ENCODE measurements at places on chromosomes 6 and 20. TPM values are rescaled to one million over a fixed set of nuclear protein-coding genes. Genes with fewer than 3 reads are reported as not detected.

The SAPCD1 gene
- 6.3 TPM for polyA plus RNA-seq

The TNF gene
- not detected for polyA plus RNA-seq

GRCh38 chr20:42267793-42268384, 649.7 kb upstream of the CHD6 start:
- no peak for DNase-seq
- no peaks in the 10 kb centered on the region for H3K4me1 ChIP-seq
- H3K27ac ChIP-seq: no peak overlapping the region
- no peaks in the 10 kb centered on the region for H3K27me3 ChIP-seq

DNA sequence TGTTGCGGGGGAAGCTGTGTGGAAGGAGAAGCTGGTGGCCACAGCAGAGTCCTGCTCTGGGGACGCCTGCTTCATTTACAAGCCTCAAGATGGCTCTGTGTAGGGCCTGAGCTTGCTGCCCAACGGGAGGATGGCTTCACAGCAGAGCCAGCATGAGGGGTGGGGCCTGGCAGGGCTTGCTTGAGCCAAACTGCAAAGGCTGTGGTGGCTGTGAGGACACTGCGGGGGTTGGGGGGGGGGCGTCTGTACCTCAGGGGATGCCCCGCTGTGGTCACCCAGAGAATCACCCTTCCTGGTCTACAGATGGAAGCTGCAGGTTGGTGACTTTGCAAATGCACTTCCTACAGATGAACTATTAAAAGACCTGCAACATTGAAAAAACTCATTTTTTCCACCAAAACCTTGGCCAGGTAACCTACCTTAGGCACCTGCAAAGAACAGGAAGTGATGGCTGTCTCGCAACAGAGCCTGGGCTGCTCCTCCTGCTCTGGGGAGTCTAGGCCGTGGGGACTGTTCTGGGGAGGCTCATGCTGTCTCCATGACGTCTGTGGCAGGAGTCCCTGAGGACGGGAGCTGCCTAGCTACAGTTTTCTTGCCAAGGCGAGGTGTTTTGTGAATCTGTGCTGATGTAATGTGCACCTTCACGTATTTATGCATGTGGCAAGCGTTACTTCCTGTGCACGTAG, 7.3 kb downstream of the NPBWR2 start:
- no peak overlapping the region for H3K4me3 ChIP-seq
- peaks cover 2% of the 10 kb centered on the region for H3K4me1 ChIP-seq
- no peaks in the 10 kb centered on the region for H3K36me3 ChIP-seq
- no peak overlapping the region for H3K27ac ChIP-seq
- H3K27me3 ChIP-seq: no peaks in the 10 kb centered on the region

- no peaks in the 10 kb centered on the region for H3K36me3 ChIP-seq
- H3K4me3 ChIP-seq: no peak overlapping the region
- no peak for DNase-seq
- no peaks in the 10 kb centered on the region for H3K4me1 ChIP-seq
These were observed 58.0 kb upstream of the FRMD1 start for GRCh38 chr6:168137024-168137423.

DNA sequence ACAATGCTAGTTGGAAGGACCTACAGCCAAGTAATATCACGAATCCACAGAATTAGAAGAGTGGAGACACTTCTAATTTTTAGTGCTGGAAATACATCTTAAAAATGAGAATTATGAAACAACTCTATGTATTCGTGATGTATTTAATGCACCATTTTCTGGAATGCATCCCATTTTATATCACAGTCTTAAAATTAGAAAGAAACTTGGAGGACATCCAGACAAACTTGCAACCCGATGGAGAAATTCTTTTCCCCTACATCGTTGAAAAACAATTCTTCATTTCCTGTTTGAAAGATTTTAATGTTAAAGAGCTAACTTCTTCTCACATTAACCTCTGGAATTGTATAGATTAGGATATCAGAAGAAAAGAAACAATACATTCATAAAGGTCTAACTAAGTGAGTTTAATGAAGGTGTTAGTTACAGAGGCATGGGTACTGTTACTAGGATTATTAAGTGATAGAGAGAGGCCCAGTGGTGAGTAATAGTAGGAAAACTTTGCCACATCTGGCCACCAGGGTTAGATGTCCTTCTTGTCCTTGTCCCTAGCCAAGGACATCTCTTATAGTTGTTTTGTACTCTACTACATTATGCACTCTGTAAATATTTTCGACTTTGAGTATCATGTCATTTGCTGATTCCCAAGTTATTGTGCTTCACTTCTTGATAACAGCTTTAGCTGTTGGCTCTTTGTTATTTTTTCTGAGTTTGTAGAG, 502.4 kb upstream of the PTCHD4 start:
- H3K27me3 ChIP-seq: no peaks in the 10 kb centered on the region
- DNase-seq: no peak
- H3K4me3 ChIP-seq: no peak overlapping the region
- H3K36me3 ChIP-seq: no peaks in the 10 kb centered on the region
- no peaks in the 10 kb centered on the region for H3K4me1 ChIP-seq

- no peaks in the 10 kb centered on the region for H3K36me3 ChIP-seq
- no peak overlapping the region for H3K4me3 ChIP-seq
- DNase-seq: no peak
These were observed 13.0 kb downstream of the FOXQ1 start for GRCh38 chr6:1324936-1325335.

DNA sequence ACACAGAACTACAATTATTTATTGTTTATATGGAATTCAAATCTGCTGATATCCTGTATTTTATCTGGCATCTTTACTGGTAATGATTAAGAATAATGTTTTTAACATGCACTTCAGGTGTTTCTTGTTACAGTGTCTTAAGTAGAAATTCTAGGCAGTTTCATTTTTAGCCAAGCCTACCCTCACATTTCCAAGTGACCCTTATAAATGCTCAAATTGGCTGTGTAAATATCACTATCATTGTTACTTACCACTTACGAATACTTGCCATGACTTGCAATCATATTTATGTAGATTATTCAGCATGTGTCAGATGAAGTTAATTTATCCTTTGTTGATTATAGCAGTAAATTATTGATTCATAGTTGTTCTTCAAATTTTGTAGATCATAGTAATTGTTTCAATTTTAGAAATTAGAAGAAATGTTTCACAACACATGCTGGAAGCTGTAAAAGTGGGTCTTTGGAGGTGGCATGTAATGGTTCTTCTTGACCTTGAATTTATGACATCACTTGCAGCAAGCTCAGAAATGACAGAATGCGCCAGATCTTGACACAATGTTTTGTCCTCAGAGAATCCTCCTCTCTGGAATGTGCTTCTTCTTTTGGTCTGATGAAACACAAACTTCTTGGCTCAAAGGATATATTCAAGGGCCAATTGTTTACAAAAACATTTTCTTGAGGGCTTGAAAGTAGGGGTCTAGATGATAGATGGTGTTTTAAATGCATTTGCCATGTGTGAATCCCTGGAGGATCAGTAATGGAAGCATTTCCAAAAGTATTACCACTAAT, 471.8 kb downstream of the COL12A1 start:
- no peaks in the 10 kb centered on the region for H3K36me3 ChIP-seq
- DNase-seq: no peak
- no peaks in the 10 kb centered on the region for H3K27me3 ChIP-seq
- H3K27ac ChIP-seq: no peak overlapping the region

DNA sequence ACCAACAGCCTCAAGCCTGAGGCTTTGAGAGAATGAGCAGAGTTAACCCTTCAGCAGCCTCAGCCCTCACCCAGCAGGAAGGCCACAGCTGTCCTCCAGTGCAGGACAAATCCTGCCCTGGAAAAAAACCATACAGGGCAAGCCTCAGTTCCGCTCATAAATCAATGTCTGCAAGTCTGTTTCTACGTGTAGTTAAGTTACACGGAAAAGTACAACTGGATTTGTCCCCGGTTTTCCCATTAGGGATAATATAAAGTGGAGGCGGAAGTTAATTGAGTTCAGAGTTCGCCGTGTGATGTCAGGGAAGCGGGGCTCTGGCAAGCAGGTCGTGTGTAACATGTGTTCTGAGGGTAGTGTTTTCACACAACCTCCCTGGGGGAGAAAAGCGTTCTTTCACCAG, 44.2 kb upstream of the EYA2 start:
- no peak overlapping the region for H3K4me3 ChIP-seq
- no peaks in the 10 kb centered on the region for H3K36me3 ChIP-seq
- no peaks in the 10 kb centered on the region for H3K4me1 ChIP-seq
- no peak overlapping the region for H3K27ac ChIP-seq
- no peak for DNase-seq

DNA sequence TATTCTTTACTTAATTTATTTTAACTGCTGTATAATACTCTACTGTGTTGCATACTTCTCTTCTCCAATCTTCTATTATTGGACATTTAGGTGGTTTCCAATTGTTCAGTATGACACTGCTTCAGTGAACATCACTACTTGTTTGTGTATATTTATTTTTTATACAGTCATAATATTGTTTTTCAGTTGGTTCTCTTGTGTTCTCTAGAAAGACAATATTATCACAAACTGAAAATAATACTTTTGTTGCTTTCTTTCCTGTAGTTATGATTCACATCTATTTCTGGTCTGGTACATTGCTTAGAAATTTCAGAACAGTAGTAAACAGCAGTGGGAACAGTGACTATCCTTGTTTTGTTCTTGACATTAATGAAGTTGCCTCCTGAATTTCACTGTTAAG, 62.8 kb upstream of the GTSF1L start:
- DNase-seq: no peak
- no peaks in the 10 kb centered on the region for H3K4me1 ChIP-seq
- no peaks in the 10 kb centered on the region for H3K27me3 ChIP-seq
- H3K4me3 ChIP-seq: no peak overlapping the region
- H3K36me3 ChIP-seq: no peaks in the 10 kb centered on the region
- H3K27ac ChIP-seq: no peak overlapping the region

DNA sequence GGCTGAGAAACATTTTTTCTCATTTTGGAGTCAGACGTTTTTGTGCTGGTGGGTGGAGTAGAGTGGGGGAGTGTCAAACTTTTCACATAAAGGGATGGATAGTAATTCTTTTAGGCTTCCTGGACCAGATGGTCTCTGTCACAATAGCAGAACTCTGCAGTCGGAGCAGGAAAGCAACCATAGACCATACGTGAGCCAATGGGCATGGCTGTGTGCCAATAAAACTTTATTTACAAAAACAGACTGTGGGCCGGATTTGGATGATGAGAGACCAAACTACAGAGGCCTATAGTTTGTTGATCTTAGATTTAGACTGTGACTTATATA, 70.8 kb upstream of the SLC22A23 start:
- H3K36me3 ChIP-seq: no peaks in the 10 kb centered on the region
- no peak for DNase-seq
- H3K4me1 ChIP-seq: no peaks in the 10 kb centered on the region
- no peak overlapping the region for H3K4me3 ChIP-seq

GRCh38 chr6:134948691-134949090, 1.2 kb downstream of the ALDH8A1 start:
- H3K4me3 ChIP-seq: no peak overlapping the region
- peaks cover 3% of the 10 kb centered on the region for H3K4me1 ChIP-seq
- no peak overlapping the region for H3K27ac ChIP-seq
- no peaks in the 10 kb centered on the region for H3K27me3 ChIP-seq
- H3K36me3 ChIP-seq: no peaks in the 10 kb centered on the region
- no peak for DNase-seq

DNA sequence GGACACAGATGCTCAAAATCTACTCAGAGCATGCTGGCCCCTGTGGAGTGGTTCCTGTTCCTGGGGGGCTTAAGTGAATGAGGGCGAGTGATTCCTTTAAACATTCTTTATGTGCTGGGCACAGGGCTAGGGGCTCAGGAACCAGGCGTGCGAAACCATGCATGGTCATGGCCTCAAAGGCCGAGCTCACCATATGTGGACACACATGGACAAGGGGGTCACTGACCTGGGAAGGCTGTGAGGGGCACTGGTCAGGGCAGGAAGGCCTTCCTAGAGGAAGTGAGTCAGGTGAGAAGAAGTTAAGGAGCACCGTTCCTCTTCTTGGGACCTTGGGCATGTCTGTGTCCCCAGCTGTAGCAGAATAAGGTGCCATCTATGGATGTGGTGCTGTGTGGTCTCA, 74.6 kb upstream of the BHLHE23 start:
- DNase-seq: no peak
- no peaks in the 10 kb centered on the region for H3K36me3 ChIP-seq
- H3K4me3 ChIP-seq: no peak overlapping the region
- no peak overlapping the region for H3K27ac ChIP-seq

GRCh38 chr6:82208913-82209312, 38.6 kb downstream of the IBTK start:
- peaks cover 10% of the 10 kb centered on the region for H3K4me1 ChIP-seq
- no peak overlapping the region for H3K27ac ChIP-seq
- DNase-seq: no peak

GRCh38 chr6:169093066-169093723, 160.5 kb downstream of the THBS2 start:
- H3K4me3 ChIP-seq: no peak overlapping the region
- H3K4me1 ChIP-seq: peaks cover 11% of the 10 kb centered on the region
- no peak overlapping the region for H3K27ac ChIP-seq
- H3K27me3 ChIP-seq: no peaks in the 10 kb centered on the region
- H3K36me3 ChIP-seq: no peaks in the 10 kb centered on the region

DNA sequence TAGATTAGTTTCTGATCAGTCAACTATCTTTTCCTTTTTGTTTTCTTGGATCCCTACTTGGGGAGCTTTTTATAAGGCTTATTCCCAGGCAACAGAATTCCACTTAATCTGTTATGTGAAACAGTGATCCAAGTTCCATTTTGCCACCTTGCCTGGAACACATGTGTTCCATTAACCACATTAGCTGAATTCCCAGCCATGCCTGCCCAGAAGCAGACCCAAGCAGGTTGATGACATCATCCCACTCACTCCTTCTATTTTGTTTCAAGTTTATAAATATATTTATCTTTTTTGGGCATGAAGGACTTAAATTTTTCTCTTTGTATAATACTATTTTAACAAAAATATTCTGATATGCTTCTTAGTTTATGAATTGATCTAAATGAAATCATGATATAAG, 587.4 kb downstream of the GRIK2 start:
- H3K27me3 ChIP-seq: no peaks in the 10 kb centered on the region
- no peak overlapping the region for H3K27ac ChIP-seq
- no peak overlapping the region for H3K4me3 ChIP-seq

GRCh38 chr20:14924433-14924832, 587.0 kb upstream of the FLRT3 start:
- H3K27ac ChIP-seq: no peak overlapping the region
- no peaks in the 10 kb centered on the region for H3K27me3 ChIP-seq
- H3K4me3 ChIP-seq: no peak overlapping the region
- no peaks in the 10 kb centered on the region for H3K36me3 ChIP-seq
- DNase-seq: no peak

Measured in SK-N-SH (cell line).